ENCODE measurements at places on chromosomes 11 and 22.

- no peak for DNase-seq
These were observed 198.8 kb downstream of the CTTN start for GRCh38 chr11:70597006-70597555.

DNA sequence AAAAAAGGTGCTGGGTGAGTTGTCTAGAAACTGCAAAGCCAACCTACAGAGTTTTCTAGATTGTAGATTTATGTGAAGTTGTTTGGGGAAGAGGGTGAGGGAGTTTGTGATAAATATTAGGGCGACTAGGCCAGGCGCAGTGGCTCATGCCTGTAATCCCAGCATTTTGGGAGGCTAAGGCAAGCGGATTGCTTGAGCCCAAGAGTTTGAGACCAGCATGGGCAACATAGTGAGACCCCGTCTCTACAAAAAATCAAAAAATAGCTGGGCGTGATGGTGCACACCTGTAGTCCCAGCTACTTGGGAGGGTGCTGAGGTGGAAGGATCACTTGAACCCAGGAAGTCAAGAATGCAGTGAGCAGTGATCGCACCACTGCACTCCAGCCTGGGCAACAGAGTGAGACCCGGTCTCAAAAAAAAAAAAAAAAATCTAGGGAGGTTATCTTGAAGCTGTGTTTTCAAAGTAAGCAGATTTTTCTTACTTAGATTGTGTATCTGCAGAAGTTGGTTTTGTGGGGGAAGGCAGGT, 844 bp downstream of the APOL6 start:
- no peak for DNase-seq

DNA sequence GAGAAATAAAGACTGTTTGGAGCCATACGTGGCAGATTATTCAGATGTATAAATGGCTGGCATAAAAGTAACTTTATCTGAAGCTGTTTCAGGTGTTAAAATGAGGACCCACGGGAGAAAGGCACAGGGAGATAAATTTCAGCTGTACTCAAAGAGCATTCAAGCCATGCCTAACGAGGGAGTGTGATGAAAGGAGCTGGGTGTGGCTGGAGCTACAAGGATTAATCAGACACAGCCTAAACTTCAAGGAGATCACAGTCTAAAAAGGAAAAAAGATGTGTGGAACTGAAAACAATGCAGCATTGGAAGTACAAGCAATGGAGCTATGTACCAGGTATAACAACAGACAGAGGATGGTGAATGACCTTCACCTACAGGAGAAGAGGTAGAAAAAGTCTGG, 120.8 kb upstream of the APOA1 start:
- no peak for DNase-seq

DNA sequence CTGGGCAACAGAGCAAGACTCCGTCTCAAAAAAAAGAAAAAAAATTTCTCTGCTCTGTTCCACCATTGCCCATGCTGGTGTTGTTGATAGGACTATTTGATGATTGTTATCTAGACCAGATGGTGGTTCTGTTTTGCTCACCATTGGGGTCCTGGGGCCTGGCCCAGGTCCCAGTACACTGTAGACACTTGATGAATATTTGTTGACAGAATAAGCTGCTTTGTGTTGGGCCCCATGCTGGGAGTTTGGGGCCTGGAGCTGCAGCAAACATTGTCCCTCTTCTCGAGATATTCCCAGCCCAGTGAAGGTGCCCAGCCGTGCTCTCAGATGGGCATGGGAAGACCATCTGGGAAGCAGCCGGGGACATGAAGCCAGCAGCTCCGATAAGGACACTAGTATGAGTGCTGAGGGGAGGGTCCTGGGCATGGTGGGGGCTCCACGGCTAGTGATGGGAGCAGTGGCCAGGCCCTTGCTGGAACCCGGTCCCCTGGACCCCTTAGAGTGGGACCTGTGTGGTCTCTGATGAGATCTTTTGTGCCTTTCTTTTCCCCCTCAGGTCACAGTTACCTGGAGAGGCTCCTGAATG, 13.6 kb downstream of the INCENP start:
- no peak for DNase-seq

DNA sequence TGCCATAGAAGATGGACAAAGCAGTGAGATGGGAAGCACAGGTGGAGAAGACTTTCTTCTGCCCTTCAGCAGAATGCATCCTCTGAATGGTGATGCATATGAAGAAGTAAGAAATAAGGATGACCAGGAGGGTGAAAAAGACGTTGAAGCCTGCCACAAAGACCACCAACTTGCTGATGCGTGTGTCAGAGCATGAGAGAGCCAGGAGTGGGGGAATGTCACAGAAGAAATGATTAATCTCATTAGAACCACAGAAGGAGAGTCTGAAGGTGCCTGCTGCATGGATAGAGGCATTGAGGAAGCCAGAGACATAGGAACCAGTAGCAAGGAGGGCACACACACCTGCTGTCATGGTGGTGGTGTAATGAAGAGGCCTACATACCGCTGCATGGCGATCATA, 550 bp downstream of the OR5B21 start:
- no peak for DNase-seq

- no peak for DNase-seq
These were observed 77.5 kb downstream of the ZBTB16 start for GRCh38 chr11:114136686-114137640.

GRCh38 chr11:72741849-72742512, 10.2 kb downstream of the ARAP1 start:
- no peak for DNase-seq

DNA sequence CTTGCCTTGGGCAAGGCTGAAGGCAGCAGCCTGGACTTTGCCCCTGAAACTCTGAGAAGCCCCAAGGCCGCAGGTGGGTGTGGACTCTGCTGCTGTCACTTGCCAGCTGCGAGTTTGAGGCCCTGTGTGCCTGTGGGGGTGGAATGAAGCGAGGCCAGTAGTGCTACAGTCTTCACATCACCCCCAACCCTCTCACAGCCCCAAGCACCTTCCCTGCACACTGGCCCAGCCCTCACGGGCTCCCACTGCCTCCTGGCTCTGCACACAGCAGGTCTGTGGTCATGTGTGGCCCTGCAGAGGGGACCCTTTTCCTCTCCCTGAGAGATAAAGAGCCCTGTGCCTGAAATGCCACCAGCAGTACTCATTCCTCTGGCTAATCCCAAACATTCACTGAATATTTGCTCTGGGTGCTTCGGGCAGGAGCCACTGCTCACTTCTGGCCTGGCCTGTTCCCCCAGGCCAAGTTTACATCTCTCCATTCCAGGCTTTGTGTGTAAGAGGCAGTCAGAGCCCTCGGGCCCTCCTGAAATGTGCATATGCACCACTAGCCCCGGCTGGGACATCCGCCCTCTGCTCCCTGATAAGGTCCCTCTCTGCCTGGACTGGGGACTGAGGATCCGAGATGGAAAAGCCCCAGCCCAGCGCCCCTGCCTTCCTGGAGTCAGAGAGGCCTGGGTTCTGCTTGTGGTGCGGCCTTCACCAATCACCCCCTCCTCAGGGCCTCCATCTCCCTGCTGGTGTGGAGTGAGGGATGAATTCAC, 17.7 kb downstream of the MGAT3 start:
- no peak for DNase-seq
